ENCODE measurements at places on chromosomes 1 and 21.

GRCh38 chr1:62585469-62586155 lies 11.7 kb upstream of the ANGPTL3 start:
- DNase-seq, result no peak

- DNase-seq, result no peak
Observed at GRCh38 chr1:68725001-68725752, 228.3 kb upstream of the DEPDC1 start.

DNA sequence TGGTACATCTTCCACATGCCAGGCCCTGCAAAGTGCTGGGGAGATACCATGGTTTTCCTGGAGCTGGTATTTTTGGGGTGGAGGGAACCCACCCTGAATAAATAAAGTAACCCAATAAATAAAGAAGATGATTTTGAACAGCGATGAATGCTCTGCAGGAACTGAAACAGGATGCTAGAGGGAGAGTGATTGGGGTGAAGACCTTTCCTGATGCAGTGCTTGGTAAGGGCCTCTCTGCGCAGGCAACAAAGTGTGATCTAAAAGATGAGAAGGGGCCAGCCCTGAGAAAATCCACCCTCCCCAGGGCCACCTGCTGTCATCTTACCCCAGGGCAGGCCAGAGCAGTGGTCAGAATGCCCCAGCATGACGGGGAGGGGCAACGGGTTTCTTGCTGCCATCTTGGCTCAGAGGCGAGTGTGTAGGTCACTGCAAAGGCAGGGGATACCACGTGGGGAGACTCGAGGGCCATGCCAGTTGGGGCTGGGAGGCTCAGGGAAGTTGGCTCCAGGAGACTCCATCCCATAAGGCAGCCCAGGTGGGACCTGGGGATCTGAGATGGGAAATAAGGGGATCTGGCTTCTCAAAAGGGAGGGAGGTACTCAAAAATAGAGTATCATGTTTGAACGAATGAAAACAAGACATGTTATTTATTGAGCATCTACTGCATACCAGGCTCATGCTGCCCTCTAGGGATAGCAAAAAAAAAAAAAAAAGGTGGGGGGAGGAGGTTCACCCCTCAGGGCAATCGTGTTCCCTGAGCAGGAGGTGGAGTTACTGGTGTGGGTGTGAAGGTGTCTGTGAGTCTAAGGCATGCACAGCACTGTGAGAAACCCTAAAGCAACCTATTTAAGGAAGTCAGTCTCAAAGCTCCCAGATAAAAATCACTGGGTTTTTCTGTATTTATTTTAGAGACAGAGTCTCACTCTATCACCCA lies 2.8 kb downstream of the SRARP start:
- peak; percentile 14 for DNase-seq

GRCh38 chr1:63794939-63795378 lies 21.1 kb downstream of the ROR1 start:
- peak; percentile 84 for DNase-seq

DNA sequence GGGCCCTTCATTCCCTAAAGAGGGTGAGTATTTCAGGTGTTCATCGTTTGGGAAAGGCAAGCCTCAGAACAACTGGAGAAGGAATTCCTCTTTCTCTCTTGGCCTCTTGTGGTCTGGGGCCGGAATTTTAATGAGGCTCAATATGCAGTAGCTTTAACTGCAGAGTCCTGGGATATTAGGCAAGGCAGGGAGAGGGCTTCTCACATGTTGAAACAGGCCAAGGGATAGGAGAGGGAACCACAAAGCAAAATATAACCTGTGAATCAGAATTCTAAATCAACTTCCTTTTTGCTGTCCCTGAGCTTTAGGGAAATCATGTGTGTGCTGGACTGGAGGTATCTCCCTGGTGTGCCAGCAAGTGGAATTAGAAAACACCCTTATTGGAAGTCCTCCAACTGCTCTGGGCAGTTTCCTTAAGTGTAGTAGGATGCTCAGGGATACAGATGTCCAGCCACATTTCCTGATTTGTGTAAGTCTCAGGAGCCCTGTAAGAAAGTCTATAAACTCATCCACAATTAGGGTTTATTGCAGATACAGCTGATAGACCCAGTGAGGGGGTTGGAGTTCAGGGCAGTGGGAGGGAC lies 215.8 kb upstream of the ZRANB2 start:
- DNase-seq, result peak; percentile 76
